ENCODE measurements at places on chromosomes 2 and 18. TPM values are rescaled to one million over a fixed set of nuclear protein-coding genes. Genes with fewer than 3 reads are reported as not detected.

Gene RELCH
- total RNA-seq: 32.8 TPM

- no peak for DNase-seq
Observed at GRCh38 chr18:4391859-4392258, 63.2 kb downstream of the DLGAP1 start.

GRCh38 chr18:10207682-10208345, 246.6 kb upstream of the APCDD1 start:
- DNase-seq: no peak

GRCh38 chr2:15355386-15355785, 205.7 kb downstream of the NBAS start:
- DNase-seq: no peak

DNA sequence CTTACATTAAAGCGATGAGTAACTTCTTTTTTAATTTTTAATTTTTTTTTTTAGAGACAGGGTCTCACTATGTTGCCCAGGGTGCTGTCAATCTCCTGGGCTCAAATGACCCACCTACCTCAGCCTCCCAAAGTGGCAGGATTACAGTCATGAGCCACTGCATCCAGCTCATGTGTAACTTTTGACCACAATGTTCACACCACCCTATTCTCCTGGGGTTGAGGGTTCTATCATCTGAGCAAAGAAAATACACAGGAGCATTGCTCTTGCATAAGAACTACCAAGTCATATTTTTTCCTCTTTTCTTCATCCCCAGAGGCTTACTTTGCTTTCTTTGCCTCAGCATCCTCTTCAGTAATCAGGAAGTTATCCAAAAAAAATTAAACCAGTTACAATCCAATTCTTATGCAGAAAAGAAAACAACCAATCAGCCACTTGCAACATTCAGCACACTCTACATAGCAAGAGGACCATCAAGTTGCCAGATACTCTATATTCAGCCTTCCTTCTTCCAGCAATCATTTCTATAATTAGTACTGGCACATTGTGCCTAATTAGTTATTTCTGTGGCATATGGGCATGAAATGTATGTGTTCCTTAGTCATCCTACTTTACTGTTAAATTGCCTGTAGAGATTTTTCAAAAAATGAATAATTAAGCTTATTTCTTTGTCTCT, 345.6 kb downstream of the AKAIN1 start:
- DNase-seq: no peak

DNA sequence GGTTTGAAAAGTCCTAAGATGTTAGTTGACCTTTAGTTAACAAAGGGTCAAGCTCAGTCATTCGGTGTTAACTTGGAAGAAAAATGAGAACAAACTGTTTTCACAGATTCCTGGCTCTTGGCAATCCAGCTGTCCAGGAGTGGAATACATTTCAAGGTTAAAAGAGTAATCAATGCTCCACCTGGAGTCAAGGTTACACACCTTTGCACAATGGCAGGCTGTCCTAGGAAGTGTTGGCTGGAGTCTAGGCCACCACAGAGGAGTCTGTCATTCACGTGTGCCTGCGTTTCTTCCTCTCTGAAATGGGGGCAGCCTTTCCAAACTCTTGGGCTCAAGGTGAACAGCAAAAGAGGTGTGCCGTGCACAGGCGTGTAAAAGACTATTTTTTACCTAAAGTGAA, 6.3 kb upstream of the ID2 start:
- no peak for DNase-seq

Gene CRYGD
- not detected for total RNA-seq

Gene WNT10A
- total RNA-seq: not detected

Measured in activated CD8-positive, alpha-beta T cell treated with anti-CD3 and anti-CD28 coated beads, Interleukin-2, amount 10 ng/mL, durations not matched to agents 7 days and 5 days (primary cell).